ENCODE measurements at places on chromosomes 11 and 22.
A peak's percentile ranks its signal among the peaks of the same experiment; 100 is the strongest.

GRCh38 chr22:50519151-50519550 lies 6.2 kb downstream of the SCO2 start:
- no peak for DNase-seq

DNA sequence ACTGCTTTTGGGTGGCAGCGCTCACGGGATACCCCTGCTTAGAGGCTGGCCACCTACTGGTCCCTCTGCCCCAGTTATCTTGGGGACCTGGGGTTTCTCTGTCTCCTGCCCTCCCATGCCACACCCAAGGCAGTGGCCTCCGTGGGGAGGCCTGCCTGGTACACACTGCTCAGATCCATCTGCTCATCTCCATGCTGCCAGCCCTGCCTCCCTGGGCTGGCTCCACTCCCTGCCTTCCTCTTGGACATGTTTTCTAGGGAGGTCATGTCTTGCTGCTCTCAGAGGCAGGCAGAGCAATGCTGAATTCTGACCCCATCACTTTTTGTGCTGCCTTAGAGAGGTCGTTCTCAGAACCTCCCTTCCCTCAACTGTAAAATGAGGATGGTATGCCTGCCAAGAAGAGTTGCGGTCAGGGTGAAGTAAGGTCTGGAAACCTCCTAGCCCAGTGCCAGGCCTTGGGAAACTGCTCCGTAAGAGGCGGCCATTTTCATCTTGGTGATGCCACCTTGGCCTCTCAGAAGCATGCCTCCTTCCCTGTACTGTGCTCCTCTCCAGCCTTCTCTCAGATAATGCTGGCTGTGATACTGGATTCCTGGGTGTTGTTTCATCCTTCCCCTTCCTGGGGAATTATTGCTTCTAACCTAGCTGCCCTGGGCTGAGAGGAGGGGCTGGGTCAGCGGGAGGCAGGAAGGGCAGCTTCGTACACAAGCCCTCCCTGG lies 186.4 kb upstream of the ZBED5 start:
- DNase-seq: peak; percentile 2

GRCh38 chr22:26615830-26616435 lies 1.9 kb downstream of the CRYBB1 start:
- DNase-seq: no peak

- no peak for DNase-seq
Measured at GRCh38 chr11:16261836-16262644, 94.3 kb downstream of the SOX6 start.

DNA sequence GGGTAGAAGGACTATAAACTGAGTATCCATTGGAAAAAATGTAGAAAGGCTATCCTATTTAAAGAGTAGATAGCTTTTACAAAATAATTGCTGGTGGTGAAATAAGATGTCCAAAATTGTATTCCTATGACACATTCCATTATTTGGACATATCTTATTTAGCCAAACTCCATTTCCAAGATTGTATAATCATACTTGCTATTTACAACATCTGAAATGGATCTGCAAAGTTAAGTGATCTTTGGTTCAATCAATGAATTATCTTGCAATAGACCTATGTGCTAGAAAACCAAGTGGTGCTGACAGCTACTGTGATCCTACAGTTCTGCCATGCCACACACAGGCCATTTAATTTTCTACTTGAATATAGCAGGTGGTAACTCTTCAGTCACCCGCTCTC lies 11.0 kb upstream of the BLID start:
- DNase-seq: no peak

GRCh38 chr11:3609416-3610265 lies 32.2 kb downstream of the ART5 start:
- peak; percentile 16 for DNase-seq

DNA sequence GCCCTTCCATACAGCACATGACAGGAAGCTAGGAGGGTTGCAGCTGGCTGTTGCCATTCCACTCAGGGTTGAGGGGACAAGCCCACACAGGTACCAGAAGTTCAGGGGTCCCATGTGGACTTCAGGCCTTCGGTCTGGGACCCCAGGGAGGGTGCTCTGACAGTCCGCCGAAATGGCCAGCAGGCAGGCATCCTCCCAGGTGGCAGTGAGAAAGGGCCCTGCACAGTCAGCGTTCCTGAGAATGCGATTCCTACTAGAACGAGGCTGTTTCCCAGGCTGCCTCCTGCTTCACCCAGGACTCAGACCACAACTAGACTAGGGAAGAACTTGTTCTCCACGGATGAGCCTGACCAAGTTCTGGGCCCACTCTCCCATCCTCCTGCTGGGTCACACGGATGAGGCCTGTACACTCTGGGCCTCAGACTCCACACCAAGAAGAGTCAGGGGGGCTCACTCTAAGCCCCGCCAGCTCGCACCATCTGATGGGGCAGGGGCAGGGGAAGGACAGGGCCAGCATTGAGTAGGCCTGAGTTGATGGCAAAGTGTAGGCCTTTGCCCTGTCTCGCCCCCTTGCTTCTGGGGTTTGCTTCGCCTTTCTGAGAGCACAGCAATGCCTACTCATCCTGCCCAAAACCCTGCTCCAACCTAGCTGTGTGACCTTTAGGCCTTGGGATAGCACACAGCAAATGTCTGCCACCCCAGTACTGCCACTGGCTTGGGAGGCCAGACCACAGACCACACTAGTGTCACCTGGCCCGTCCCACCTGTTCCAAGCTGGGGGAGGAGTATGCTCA lies 14.0 kb downstream of the KCNQ1OT1 start:
- no peak for DNase-seq

DNA sequence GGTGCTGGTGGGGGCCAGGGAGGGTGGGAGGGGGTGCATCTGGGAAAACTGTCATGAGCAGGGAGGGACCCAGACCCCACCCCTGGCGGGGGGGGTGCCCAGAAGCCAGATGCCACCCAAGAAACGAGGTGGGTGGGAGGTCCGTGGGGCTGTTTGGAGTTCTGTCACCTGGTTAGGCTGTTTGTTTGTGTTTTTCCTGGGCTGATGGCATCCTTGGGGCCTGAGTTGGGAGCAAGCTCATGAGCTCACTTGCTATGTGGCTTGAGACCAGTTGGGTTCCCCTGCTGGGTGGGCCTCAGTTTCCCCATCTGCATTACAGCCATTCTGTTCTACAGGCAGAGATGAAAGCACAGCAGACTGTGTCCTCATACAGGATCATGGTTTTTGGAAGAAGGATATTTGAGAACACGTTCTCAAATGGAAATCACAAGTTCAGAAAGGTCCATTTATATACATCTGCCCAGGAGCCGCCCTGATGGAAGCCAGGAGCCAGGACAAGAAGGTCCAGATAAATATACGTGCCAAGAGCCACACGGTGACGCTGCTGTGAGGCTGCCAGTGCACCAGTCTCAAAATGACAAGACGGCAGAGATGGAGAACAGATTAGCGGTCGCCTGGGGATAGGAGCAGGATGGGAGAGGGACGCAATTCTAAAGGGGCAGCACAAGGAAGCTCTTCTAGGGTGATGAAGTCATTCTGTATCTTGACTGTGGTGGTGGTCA lies 312.9 kb downstream of the MN1 start:
- no peak for DNase-seq

DNA sequence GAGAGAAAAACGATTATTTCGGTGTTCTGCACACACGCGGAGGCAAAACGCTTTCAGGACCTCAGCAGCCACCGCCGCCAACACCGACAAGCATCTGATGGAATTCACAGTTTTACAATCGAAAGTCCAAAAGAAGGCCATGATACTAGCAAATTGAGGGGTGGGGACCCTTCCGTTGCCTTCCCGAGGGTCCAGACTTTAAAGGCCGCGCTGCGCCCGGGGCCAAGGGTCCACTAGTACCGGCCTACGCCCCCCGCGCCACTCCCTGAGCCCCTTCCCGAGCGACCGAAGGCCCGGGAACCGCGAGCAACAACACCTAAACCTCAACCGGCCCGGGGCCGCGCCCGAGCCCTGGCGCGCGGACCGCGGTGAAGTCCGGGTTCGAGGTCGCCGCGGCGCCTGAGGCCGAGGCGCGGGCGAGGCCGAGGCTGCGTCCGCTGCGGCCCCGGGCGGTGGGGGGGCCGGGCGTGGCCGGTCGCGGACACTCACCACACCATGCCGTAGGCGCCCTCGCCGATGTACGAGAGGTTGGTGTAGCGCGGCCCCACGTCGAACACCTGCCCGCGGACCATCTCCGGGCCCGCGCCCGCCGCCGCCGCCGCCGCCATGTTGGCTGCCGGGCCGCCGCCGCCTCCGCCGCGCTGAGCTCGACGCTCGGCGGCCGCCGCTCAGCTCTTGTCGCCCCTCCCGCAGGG lies 465 bp downstream of the MAPK1 start:
- no peak for DNase-seq

DNA sequence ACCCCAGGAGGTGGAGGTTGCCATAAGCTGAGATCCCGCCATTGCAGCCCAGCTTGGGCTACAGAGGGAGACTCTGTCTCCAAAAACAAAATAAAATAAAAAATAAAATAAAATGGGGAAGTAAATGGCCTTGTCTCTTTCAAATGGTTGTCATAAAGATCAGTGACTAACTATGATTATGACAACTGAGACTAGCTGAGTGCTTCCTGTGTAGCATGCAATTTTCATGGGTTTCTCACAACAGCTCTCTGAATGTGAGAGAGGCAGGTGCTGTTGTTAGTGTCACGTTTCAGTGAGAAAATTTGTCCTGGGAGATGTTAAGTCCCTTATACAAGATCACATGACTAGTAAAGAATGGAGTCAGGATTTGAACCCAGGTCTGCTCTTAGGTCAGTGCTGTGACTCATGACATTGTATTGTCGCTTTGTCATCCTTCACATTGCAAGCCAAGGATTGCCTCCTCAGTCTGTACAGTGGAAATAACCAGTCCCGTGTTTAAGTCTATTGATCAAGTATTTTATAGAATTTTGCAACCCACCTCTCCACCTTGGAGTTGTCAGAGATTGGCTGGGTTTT lies 163.3 kb upstream of the CCDC90B start:
- DNase-seq: no peak

DNA sequence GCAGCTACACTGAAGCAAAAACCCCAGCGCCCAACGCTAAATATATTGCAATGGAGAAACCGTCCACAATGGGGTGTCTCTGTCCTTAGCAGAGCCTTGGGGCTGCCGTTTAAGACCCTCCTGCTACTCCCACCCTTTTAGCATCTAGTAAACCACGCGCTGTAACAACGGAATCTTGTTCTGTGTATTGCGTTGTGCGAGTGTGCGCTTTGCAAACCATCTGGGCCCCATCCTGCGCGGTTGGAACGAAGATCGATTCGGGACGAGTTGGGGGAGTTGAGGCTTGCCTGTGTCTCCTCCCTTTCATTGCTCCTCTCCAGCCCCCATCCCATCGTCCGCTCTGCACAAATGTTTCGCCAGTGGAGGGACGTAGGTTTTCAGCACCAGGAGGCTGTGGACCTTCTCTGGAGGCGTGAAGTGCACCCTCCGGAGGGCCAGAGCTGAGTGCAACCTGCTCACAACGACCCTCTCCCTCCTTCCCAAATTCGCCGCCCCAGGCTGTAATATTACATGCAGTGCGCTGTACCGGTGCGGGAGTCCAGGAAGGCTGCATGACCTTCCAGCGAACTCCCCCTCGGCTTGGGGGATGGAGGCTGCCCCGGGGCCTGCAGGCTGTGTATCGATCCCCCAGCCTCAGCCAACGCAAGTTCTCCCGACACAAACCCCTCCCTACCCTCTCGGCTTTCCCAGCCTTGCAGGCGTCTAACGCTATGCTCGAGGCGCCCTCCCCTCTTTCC lies 1.6 kb upstream of the KMT2A start:
- DNase-seq: no peak

GRCh38 chr11:41578421-41579051 lies 119.1 kb upstream of the LRRC4C start:
- DNase-seq: no peak

- no peak for DNase-seq
Measured at GRCh38 chr11:9266132-9266736, 1.1 kb upstream of the DENND5A start.

- no peak for DNase-seq
Measured at GRCh38 chr22:46349238-46349637, 13.7 kb downstream of the TRMU start.

- no peak for DNase-seq
Measured at GRCh38 chr11:104736502-104736901, 161.8 kb downstream of the CASP12 start.

- DNase-seq: no peak
Measured at GRCh38 chr11:125062931-125063428, at the start of gene SLC37A2. Gene SLC37A2, plus strand, starts transcription at chr11:125063305. Its CDS starts 63 bp downstream, at chr11:125063368.

GRCh38 chr11:17604201-17604914 lies 57.3 kb downstream of the OTOG start:
- no peak for DNase-seq

DNA sequence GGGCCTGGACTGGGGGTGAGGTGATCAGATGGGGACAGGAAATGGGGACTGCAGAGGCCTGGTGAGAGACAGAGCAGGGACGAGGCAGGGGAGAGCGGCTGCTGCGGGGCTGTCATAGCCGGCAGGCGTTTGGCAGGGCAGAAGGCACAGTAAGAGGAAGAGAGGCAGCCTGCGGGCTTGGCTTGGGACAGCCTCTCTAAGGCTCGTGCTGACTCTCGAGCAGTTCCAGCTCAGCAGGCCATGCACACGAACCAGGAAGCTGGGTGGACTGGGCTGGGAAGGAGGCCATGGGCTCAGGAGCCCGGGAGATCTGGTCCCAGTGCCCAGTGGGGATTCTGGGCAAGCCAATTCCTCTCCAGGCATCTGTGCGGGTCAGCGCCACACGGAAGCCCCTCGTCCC lies 19.6 kb upstream of the EIF3D start:
- DNase-seq: no peak

DNA sequence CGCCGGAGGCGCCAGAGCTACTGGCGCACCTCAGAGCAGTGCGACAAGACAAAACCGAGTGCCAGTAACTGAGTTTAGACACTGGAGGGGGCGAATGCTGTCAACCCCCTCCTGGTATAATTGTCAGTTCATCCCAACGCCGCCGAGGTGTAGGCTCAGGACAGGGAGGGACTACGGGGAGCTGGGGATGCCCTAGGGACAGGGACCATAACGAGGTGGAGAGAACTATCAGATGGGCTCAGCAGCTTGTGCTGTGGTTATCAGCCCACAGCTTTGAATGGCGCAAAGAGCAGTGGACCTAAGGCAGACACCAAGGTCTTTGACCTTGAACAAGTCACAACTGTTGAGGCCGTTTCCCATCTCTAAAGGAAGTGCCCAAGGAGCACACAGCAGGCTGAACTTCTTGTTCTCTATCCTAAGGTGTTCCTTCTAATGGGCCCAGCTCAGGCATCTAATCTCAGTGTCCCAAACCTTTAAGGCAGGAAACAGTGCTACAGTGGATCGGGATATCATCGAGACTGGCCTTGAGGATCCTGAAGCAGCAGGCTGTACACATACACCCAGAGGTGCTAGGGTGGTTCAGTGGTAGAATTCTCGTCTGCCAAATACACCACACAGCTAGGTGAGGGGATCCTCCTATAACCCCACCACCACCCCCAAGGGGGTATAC lies 958 bp upstream of the TUT1 start:
- no peak for DNase-seq

GRCh38 chr11:61918938-61919704 lies 1.8 kb upstream of the RAB3IL1 start:
- DNase-seq: no peak

GRCh38 chr11:123654566-123655081 lies at the start of gene SCN3B:
Gene SCN3B, minus strand, starts transcription at chr11:123654624. Its CDS starts 823 bp downstream, at chr11:123653801.
- peak; percentile 41 for DNase-seq

GRCh38 chr11:6202041-6202440 lies 3.0 kb downstream of the OR52W1 start:
- DNase-seq: no peak

GRCh38 chr11:20880094-20880493 lies 210.7 kb downstream of the NELL1 start:
- no peak for DNase-seq

GRCh38 chr11:118213781-118214180 lies 11.0 kb downstream of the JAML start:
- no peak for DNase-seq

GRCh38 chr22:19659805-19660345 lies 54.4 kb upstream of the SEPTIN5 start:
- no peak for DNase-seq
